Stimulated activated CD4-positive, alpha-beta T cell treated with anti-CD3 and anti-CD28 coated beads, Interleukin-1b, Interleukin-23, amount 100 ng/mL, for 1 hour (primary cell): ENCODE measurements at places on chromosomes 13 and 19.

DNA sequence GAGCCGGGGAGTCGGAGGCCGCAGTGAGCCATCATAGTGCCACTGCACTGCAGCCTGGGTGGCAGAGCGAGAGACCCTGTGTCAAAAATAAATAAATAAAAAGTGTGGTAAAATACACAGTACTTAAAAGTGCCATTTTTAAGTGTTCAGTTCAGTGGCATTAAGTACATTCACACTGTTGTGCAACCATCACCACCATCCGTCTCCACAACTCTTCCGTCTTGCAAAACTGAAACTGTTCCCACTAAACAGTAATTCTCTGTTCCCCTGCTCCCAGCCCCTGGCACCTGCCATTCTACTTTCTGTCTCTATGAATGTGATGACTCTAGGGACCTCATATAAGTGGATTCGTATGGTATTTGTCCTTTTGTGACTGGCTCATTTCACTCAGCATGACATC is 13.3 kb downstream of the SLC25A42 start:
- DNase-seq: no peak

- no peak for DNase-seq
These were observed 29.4 kb upstream of the KDM4B start for GRCh38 chr19:4939466-4939865.

- no peak for DNase-seq
These were observed 31.2 kb downstream of the GAS6 start for GRCh38 chr13:113832631-113833030.

GRCh38 chr13:80454245-80454644 is 113.3 kb upstream of the SPRY2 start:
- DNase-seq: no peak

DNA sequence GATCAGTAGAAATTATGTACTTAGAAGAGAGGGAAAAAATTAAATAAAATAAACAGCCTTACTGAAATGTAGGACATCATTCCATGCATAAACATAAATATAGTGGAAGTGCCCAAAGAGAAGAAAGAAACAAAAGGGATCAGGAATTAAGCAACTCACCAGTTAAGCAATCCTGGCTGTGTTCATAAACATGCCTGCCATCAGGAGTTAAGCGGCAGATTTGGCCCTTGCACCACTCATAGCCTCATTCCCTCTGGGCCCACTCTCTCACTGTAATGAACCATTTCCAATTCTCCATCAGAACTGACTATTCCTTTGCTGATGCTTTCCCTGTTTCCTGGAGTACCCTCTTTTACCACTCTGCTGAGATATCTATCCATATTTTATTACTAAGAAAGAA is 281.4 kb downstream of the LHFPL6 start:
- DNase-seq: no peak

DNA sequence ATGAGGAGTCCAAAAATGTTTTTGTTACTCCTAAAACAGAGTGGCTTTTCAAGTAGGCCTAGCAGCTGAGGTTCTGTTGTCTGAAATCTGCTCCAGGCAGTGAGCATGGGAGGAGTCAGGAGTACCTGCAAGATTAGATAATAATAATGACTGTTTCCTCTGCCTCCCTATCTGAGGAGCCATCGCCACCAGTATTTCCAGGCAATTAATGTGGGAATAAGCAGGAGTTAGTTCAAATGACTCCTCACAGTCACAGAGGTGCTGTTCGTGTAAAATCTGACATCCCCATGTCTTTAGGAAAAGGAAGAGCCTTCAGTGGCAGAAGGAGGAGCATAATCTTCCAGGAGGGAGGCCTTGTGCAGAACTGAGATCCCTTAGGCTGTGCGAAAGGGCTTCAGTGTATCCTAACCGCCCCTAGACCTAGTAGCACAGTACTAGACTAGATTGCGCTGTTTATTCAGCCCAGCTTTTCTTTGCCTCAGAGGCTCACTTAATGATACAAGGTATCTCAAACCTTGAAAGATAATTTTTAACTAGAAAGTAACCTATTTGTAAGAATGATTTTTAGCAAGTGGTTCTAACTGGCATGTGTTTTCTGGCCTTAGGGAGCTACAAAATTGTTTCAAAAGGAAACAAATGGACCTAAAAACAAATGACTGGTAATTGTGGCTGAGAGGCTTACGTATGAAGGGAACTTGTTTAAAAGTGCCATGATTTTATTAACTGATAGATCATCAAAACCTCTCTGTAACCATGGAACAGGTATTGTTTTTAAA is 49.0 kb downstream of the FREM2 start:
- DNase-seq: no peak

GRCh38 chr13:94704377-94705080 is 7.8 kb downstream of the SOX21 start:
- no peak for DNase-seq

DNA sequence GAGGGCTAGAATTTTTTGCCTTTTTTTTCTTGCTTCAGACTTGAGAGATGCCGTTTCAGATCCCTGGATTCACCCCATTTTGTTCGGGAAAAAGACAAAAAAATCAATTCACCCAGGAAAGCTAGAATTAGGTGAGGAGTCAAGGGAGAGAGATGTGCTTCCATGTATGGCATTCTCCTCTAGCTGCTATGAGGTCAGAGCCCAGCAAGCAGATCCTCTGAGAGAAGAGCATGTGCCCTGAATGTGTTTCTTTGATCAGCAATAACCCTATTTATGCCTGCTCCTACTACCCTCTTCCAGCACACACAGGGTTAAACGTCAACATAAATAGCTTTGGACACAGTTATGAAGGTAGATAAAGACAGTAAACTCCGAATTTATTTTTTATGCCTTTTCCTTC is 53.6 kb downstream of the NDFIP2 start:
- DNase-seq: no peak

DNA sequence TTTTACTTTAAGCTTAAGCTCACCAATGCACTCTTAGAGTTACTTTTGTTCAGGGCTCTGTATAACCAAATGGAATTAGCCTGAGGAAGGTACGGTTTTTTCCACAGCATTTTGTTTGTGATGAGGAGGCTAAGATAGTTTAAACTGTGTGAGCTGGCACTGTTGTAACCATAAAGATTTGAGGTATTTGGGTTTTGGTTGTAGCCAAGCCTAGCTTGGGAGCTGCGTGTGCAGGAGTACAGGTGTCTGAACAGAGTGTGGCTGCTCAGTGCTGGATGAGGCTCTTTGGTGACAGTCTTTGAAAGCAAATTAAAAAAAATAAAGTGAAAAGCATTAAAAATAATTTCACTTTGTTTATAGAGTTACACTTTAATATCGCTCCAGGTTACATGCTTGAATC is 56.0 kb downstream of the ARHGEF7 start:
- no peak for DNase-seq

- DNase-seq: no peak
These were observed 17.9 kb downstream of the DEDD2 start for GRCh38 chr19:42199440-42200115.

- DNase-seq: no peak
These were observed 104.5 kb downstream of the SUCLA2 start for GRCh38 chr13:47896546-47896945.
